ENCODE measurements at places on chromosomes 2 and 18.

- no peak for DNase-seq
These were observed 136.9 kb upstream of the CAB39 start for GRCh38 chr2:230575642-230576324.

GRCh38 chr2:225296951-225297350 lies 102.6 kb upstream of the NYAP2 start:
- DNase-seq, result no peak

DNA sequence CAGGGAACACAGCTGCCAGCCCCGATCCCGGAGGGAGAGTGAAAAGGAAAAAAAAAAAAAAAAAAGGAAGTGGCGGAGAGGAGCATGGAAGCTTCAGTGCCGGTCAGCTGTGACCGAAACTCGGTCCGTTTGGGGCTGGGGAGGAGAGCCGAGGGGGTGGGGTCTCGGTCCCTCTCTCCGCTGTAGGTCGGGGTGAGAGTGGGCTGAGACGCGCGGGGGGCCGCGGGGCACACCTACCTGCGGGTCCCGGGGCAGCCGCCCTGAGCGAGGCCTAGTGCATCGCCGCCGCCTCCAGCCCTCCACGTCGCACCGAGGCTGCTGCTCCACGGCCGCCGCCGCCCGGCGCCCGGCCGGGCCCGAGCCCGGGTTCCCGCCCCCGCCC lies 536 bp downstream of the VPS54 start:
- DNase-seq, result peak; percentile 56

GRCh38 chr2:54945391-54946219 lies 104.6 kb downstream of the RTN4 start:
- peak; percentile 52 for DNase-seq

DNA sequence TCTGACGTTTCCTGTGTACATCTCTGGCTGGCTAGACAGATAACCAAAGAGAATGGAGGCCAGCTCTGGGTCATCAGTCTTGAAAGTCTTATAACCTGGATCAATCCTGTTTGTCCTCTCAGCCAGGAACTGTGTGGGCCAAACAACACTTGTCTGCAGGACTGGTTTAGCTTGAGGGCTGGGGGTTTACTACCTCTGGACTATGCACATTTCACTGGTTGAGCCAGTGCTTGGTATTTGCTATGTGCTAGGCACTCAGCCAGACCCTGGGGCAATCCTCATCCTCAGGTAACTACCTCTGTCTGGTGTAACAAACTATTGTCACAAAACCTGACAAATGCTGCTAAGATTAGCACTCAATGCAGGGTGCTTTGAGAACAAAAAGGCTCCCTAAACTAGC lies 169.7 kb downstream of the HAUS1 start:
- DNase-seq, result no peak

- DNase-seq, result peak; percentile 20
These were observed 334.7 kb upstream of the GULP1 start for GRCh38 chr2:187956906-187957534.

- DNase-seq, result no peak
These were observed 427.2 kb upstream of the UBE2E3 start for GRCh38 chr2:180553094-180553715.

DNA sequence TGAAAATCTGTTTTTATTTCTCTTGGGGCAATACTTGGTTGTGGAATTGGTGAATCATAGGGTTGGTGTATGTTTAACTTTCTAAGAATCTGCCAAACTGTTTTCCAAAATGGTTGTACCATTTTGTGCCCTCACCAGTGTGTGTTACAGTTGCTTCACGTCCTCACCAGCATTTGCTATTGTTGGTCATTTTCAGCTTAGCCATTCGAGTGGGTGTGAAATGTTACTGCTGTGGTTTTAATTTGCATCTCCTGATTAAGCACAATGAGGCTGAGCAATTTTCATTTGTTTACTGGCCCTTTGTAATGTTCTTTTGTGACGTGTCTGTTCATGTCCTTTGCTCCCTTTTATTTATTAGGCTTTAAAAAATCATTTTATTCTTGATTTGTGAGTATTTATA lies 49.7 kb downstream of the FOSL2 start:
- no peak for DNase-seq

DNA sequence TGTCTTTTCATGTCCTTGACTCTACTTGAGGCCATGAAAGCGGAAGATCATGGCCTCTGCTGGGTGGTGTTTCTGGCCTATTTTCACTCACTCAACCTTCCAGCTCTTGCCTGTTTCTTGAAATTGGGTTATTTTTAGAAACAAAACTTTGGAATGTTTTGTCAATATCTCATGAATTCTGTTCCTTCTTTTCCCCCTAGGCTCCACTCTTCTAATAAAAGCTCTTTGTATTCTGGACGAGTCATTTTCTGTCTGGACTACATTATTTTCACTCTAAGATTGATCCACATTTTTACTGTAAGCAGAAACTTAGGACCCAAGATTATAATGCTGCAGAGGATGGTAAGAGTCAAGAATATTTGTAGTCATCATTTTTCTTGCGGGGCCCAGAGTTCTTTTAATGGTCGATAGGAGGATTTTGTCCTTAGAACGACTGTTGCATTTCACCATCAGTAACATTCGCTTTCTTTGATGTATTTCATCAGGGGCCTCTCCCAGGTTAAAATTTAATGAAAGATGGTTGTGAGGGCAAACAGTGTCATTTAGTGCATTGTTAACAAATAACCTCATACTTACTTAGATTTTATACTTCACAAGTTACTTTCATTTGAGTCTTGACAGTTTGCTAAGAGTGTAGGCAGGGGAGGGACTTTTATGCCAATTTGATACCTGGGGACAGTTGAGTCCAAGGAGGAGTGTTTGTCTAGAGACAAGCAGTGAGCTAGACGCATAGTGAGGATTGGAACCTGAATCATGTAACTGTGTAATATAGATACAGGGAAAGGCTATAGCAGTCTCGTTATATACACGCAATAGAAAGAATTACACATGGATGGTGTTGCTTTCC lies 64.6 kb downstream of the TRPM8 start:
- no peak for DNase-seq

- DNase-seq, result no peak
These were observed 1751.3 kb upstream of the LRRTM1 start for GRCh38 chr2:82055846-82056245.

GRCh38 chr2:74399785-74400184 lies 19.7 kb upstream of the DCTN1 start:
- no peak for DNase-seq

GRCh38 chr2:194004590-194005206 lies 1652.3 kb upstream of the SLC39A10 start:
- peak; percentile 53 for DNase-seq

GRCh38 chr18:12296457-12296856 lies 11.6 kb upstream of the TUBB6 start:
- peak; percentile 64 for DNase-seq

DNA sequence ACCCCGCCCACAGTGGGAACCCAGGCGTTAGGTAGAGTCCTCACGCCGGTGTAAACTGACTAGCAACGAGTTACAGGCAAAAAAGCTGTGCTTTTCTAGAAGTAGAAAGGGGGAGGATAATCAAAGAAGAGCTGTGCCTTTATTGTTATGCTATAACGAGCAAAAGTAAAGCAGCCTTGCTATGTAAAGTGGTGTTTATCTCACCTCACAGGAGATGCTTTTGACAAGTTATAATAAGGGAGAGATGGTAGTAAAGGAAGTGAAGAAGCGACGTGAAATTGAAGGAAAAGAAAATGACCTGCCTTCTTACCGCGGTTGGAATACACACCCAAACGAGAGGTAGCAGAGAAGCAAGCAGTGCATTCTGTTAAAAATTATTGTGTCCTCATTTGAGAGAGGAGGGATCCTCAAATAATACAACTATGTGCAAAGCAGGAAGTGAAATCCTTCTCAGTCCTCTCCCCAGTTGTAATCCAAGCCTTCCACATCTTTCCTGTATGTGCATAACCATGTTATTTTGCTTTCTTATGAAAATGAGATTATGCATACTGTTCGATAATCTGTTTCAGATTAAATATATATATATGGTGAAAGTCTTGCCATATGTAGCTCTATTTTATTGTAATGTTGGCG lies 962 bp downstream of the TANK start:
- no peak for DNase-seq

DNA sequence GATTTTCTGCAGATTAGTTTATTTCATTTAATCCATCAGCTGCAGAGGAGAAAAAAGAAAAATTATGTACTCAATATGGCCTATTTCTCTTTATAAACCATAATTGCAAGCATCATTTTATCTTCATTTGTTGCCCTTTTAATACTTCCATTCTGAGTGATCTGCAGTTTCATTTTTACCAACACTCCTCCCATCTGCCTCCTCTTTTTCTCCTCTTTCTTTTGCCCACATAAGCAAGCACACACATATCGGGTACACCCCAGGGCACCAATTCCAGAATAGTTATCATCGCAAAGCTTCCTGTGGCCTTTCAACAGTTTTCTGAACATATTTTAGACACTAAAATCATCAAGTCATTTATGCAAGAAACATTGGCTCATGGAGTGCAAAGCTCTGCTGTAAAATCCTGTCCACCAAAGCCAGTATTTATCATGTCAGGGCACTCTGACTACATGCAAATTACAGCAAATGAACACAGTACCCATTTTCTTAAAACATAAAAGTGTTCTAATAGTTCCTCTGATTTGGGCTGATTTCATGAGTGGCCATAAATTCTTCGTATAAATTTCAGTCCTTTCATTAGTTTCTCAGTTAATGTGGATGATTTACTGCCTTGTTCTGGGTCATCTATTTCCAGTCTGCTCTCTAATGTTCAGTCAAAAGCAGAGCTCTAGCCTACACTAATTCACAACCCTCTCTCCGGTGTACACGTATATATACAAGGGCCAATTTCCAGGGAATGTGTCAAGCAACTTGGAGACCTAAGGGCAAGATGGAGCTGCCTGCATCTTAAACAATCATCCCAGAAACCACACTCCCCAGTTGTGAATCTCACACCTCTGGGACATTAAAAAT lies 281.3 kb downstream of the STK39 start:
- peak; percentile 19 for DNase-seq

DNA sequence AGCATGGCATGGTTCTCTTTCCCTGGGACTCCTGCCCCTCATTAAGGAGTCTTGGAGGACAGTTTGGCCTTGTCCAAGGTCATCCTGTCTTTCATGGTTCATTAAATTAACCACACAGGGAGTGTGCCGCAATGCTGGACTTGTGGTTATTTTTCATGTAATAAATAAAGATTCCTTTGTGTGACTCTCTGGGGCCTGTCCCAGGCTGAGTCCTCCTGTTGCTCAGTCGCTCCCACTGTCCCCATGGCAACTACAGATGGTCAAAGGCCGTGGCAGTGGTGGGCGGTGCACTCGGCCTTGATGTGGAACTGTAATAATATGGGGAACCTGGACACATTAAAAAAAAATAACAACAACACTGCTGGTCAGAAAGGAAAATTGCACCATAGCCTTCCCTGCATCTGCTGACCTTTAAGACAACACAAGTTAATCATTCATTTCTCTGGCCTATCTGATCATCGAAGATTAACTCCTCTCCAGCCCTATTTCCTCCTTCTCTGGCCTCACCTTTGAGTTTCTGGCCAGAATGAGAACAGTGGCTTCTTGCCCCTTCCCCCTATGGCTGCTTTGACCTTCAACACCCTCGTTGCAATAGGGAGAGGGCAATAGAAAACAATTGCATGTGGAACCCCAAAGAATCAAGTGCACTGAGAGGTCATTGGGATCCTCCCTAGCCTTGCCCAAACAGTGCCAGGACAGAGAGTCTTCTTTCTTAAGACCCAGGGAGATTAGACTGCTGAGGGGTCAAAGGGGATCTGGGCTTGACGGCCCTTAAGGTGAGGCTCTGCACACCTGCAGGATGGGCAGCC lies 44.7 kb downstream of the PSD4 start:
- no peak for DNase-seq

DNA sequence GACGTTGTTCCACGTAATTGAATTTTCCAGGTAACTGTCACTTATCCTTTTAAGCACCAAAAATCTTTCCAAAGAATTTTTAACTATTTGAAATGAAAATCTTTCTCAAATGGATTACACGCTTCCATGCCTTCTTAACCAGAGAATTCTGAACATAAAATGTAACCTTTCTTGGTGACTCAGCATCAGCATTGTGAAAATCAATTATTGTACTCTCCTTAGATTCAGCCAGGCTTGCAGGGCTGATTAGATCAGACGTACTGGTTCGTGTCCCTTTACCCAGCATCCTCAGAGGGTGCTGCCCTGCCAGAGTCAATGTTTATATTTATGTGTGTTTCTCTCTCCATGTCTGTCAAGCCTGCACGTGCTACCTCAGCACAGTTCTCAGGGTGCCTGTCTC lies 623.9 kb downstream of the CNTNAP5 start:
- DNase-seq, result no peak

GRCh38 chr18:79583984-79584401 lies 95.6 kb upstream of the CTDP1 start:
- no peak for DNase-seq

GRCh38 chr2:37902991-37903390 lies 22.1 kb upstream of the RMDN2 start:
- no peak for DNase-seq

GRCh38 chr2:113183703-113184102 lies 9.9 kb downstream of the PSD4 start:
- no peak for DNase-seq

DNA sequence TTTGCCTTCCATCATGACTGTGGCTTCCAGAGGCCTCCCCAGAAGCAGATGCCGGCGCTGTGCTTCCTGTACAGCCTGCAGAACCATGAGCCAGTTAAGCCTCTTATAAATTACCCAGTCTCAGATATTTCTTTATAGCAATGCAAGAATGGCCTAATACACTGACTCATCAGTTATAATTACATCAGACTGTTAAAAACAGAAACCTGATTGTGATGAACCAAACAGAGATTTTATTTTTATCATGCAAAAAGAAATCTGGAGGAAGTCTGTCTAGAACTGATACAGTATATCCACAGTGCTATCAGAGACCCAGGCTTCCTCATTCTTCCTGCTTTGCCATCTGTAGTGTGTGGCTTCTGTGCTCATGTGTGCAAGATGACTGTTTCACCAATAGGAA lies 93.4 kb upstream of the MEX3C start:
- DNase-seq, result no peak

GRCh38 chr18:24208270-24209035 lies 69.6 kb downstream of the CABYR start:
- no peak for DNase-seq

GRCh38 chr2:26770986-26771586 lies 7.0 kb downstream of the SLC35F6 start:
- peak; percentile 68 for DNase-seq

GRCh38 chr2:46430992-46431391 lies 48.4 kb upstream of the TMEM247 start:
- DNase-seq, result no peak

All from fibroblast of skin of scalp (primary cell).